ENCODE measurements at places on chromosomes 16 and 17.

- no peak for DNase-seq
These were observed 2.5 kb downstream of the VAMP2 start for GRCh38 chr17:8160224-8160577.

- DNase-seq = no peak
These were observed 1.0 kb upstream of the ATP2C2 start for GRCh38 chr16:84367297-84367680.

- no peak for DNase-seq
These were observed 1015.1 kb upstream of the EEF2KMT start for GRCh38 chr16:6112700-6113099.

DNA sequence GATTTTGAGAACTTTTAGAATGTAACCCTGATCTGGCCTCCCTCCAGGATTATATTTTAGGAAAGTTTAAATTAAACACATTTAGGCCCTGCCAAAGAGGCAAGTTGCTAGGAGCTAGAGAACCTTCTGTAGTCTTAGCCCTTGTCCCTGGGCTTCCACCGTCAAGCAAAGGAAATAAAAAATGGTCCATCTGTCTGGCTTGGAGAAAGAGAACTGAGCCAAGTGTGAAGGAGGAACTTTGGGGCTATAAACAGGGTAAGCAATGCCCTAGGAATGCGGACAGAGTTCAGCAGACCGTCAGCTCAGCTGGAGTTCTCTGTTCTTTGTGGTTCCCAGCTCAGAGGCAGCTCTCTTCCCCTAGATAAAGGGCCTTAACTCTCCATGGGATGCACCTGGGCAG lies 29.6 kb downstream of the RCVRN start:
- no peak for DNase-seq

DNA sequence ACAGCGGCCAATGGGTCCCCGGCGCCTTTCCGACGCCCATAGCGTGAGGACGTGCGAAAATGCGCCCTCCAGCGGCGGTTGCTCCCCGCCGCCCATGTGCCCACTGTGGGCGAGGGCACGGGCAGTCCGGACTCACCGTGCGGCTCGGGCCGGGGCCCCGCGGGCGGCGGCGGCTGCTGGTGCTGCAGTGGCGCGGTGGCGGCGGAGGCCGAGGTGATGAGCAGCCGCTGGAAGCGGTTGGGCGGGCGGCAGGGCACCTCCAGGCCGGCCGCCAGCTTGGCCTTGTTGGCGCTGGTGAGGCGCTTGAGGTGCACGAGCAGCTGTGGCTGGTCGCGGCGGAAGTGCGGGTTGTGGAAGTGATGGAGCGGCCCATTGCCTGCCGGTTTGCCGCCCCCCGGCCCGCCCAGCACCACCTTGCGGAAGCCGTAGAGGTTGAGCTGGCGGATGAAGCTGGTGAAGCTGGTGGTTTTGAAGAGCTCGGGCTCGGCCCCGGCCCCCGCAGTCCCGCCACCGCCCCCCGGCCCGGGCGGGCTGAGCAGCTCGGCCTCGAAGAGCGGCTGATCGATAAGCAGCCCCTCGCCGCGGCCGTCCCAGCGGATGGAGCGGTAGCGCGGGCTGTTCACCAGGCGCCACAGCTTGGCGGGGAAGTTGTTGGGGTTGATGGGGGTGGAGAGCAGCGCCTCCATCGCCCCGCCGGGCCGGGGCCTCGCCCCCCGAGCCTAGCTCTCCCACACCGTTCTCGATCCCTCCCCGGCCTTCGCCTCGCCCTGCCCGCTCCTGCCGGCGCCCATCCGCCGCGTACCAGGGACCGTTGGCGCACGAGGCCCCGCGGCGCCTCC lies at the start of gene HSF5:
TSS of gene HSF5 (minus strand) at position 820 of the 839 bp plus-strand sequence. CDS start at position 686, 134 bp downstream.
- DNase-seq = no peak

DNA sequence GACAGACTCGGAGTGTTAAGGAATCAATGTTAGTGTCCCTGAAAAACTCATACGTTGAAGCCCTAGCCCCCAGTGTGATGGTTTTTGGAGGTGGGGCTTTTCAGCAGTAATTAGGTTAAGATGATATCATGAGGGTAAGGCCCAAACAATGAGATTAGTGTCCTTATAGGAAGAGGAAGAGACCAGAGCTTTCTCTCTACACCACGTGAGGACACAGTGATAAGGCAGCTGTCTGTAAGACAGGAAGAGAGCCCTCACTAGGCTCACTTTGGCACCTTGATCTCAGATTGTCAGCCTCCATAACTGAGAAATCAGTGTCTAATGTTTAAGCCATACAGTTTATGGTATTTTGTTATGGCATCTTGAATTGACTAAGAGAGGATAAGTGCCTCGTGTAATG lies 403.2 kb downstream of the NPIPA7 start:
- no peak for DNase-seq

DNA sequence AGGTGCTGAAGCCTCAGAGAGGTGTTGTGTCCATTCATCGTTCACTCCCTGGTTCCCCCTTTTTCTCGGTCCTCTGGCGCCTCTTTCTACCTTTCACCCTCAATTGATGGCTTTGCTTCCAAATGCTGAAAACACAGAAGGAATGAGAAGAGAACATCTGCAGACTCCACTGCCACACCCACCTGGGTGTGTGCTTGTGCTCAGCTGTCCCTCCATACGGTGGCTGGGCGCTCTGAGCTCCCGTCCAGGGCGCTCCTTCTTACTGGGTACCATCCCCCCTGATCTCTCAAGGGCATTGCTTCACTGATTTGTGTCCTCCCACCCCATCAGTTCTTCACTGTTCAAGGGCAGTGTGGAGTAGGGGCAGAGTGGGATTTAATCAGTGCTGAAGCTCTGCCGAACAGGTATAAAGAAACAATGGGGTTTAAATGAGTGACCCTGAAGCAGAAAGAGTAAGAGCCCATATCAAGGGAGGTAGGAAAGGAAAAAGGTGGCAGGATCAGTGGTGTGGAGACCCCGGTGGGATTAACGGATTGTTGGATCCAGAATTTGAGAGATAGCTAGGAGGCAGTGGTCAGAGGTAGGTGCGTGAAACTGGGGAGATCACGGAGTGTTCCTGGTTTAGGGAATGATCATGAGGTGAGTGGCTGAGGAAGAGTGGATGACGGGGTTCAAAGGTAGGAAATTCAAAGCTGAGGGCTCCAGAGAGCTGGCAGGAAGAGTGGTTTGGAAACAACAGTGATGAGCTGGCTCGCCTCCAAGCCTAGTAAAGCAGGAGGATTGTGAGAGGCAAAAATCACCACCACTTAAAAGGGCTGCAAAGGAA lies 40.8 kb downstream of the MRTFB start:
- no peak for DNase-seq

DNA sequence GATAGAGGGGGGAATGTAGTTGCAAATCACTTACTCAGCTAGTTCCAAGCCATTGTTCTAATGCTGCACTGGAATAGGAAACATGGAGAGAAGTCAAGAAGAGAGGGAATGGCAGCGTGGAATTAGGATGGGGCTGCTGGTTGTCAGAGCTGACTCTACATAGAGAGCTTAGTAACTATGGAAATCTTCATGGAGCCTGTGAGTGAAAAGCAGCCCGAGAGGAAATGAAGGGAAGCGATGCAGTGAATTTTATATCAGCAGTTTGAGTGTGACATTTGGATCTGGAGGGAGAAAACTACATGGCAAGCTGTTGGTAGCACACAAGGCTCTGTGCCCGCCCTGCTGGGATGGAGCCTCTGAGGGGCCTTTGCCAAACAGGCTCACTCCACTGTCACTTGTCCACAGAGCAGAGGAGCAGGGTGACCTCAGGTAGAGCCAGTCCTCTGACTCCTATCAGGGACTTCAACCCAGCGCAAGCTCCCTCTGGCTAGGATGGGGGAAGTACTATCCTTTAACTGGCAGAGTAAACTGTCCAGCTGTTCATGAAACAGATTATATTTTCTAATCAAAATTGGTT lies 27.9 kb upstream of the PMFBP1 start:
- DNase-seq = no peak

DNA sequence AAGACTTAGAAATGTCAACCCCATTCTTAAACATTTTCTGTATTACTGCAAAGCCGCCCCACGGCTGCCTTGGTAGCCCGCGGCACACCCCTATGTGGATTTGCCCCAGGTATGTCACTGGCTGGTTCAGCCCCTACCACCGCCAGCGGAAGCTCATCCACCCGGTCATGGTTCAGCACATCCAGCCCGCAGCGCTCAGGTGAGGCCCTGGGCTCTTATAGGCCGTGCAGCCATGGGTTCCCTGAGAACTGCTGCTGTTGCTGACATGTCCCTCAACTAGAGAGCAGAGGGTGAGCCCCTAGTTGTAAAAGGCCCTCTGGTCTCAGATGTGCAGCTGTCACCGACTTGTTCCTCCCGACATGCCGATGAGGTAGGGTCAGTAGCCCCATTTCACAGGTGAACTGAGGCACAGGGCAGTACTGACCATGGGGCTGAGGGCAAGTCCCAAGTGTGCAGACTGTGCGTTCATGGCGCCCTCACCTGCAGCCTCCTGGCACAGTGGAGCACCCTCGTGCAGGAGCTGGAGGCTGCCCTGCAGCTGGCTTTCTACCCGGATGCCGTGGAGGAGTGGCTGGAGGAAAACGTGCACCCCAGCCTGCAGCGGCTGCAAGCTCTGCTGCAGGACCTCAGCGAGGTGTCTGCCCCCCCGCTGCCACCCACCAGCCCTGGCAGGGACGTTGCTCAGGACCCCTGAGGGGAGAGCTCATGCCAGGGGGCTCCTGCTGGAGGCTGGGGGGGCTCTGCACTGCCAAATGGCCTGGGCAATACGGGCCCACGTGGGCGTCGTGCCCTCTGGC lies 8.7 kb downstream of the CYBC1 start:
- no peak for DNase-seq

- no peak for DNase-seq
These were observed 198.8 kb upstream of the CDH5 start for GRCh38 chr16:66167564-66168291.

DNA sequence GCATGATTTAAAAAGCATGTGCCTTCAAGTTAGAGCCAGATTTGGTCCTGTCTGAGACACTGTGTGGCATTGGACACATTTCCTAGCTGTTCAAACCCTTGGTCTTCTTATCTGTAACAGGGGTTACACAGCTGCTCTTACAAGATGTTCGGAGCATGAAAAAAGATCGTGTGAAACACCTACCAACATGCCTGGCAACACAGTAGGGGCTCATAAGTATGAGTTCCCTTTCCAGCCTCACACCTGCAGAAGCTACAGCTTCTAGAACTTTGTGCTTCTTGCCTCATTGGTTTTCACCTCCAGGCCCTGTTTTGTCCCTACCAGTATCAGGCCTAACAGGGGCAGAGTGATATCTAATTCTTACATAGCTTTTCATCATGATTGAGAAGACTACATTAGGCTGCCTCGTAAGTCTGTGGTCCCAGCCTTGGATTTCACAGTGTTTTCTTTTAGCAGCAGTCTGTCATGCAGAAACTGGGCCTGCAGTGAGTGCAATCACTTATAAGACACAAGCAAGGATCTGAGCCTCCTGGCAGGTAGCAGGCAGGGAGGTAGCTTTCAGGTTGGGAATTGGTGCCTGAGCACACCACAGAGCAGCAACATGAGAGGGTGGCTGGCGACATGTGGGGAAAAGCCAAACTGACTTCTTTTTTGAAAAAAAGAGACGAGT lies 78.8 kb downstream of the CCDC182 start:
- no peak for DNase-seq

DNA sequence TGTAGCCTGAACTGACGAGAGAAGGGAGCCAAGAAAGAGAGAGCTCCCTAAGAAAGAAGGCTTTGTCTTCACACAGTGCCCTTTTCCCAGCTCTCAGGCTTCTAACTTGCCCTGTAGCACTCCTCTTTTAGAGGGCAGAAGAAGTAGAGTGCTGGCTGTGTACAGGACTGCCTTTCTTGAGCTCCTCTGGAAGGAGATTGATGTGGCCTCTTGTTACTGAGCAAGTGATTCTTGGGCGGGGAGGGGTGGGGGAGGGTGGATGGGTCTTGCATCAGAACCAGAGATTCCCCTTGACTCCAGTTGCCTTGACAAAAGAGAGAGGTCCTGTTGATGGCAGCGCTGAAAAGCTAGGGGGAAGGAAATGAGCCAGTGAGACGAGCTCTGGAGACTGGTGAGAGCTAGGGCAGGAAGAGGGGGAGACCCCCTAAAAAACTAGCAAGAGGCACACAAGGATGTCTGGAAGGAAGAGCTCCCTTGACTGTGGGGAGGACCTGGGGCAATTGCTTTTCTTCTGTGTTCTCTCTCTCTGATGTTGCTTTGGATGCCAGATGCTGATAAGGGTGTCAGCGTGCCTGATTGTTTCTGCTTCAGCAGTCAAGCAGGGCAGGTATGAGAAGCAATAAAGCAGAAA lies 18.4 kb downstream of the GPR179 start:
- no peak for DNase-seq

DNA sequence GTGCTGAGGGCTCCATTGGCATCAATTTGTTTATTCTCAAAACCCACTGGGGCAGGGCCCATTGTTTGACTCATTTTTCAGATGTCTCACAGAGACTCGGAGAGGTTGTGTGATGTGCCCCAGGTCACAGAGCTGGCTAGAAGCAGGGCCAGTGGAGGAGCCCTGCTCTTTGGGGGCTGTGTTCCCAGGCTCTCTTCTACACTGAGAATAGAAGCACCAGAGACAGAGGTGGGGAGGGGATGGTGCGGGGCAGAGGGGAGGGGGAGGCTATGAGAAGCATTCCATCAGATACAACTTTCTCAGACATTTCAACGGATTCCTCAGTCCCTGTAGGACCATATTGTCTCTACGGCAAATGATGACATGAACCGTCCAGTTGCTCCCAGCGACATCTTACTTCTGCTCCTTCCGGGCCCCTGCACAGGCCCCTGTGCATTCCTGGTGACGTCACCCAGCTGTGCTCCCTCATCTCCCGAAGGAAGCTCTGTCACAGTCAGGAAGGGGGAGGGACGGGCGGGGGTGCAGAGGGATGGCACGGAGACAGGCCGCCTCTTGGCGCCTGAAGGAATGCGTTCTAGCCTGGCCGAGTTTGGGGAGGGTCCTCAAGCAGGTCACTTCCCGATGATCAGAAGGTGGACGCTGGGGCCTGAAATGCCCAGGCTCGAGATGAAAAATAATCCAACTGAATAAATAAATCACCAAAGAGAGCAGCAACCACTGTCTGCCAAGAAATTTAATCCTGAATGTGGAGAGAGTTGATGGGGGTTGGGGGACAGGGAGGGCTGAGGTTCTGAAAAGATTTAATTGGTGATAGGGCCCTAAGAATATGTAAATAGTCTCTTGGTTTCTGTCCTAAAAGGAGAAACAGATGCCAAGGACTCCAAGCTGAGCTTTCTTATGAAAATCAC lies 114.1 kb downstream of the NOG start:
- no peak for DNase-seq

DNA sequence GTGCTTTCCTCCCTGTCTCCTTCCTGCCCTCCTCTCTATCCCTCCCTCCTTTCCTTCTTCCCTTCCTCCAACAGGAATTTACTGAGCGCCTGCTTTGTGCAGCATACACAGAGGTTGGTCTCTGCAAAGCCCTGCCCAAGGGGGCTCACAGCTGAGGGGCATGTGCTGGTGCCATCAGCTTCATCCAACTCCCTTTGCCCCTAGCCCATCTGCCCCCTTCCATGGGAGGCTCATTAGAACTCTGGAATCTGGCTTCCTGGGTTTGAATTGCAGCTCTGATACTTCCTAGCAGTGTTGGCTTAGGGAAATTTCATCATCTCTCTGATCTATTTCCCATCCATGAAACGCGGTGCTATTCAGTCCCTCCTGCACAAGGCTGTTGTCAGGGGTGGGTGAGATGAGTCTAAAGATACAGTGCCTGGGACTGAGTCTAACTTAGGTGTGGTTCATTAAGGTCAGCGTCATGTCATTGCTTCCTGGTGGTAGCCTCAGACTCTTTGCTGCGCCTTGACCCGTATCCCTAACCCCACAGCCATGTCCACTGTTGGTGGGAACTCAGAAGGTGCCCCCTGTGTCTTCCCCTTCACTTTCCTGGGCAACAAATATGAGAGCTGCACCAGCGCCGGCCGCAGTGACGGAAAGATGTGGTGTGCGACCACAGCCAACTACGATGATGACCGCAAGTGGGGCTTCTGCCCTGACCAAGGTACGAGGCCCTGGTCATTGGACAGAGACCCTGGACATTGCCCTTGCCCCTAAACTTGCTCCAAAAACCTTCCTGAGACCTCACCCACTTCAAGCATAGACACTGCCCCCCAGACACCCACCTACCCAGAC lies 10.3 kb downstream of the MMP2 start:
- no peak for DNase-seq

All from anterior cingulate cortex (tissue), 58 donors.